ENCODE measurements at places on chromosomes 16 and 17.

GRCh38 chr17:57468932-57469775 is 212.8 kb downstream of the MSI2 start:
- no peak for DNase-seq

- no peak for DNase-seq
Observed at GRCh38 chr16:76749780-76750375, 441.1 kb upstream of the MON1B start.

- no peak for DNase-seq
Observed at GRCh38 chr17:50841277-50841948, 6.0 kb downstream of the WFIKKN2 start.

DNA sequence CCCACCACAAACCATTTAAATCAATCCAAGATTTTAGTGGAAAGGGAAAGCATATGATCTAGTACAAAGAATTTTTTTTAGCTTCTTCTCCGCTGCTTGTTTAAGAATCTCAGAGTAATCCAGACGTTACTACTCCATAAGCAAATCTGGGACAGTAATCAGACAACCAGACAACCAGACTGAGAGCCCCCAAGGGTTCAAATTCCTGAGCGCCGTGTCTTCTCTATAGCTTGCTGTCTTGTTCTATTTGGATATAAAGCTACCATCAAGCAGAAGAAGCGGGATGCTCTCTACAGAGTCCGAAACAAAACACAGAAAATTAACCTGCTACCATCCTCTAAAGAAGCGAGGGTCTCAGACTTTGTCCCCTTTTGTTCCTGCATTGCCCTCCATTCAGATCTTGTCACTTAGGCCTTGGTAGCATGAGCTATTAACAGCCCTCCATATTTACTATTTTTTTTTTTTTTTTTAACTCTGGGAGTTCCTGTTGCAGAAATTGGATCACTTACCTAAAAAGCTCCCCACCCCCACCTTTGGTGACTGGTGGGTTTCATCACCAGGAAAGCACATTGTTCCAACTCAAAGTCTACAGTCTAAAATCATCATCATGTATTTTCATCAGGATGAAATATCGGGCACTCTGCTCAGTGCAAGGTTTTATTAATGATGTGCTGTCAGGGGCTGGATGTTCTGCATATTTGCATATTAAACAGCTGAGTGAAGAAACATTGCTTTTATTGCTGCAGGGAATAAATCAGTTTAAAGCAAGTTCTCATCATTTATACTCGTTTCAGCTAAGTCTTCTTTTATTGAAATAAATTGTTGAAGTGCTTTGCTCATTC is 576.7 kb downstream of the WWOX start:
- DNase-seq: no peak

GRCh38 chr17:49447628-49448302 is 33.1 kb upstream of the PHB1 start:
- no peak for DNase-seq

DNA sequence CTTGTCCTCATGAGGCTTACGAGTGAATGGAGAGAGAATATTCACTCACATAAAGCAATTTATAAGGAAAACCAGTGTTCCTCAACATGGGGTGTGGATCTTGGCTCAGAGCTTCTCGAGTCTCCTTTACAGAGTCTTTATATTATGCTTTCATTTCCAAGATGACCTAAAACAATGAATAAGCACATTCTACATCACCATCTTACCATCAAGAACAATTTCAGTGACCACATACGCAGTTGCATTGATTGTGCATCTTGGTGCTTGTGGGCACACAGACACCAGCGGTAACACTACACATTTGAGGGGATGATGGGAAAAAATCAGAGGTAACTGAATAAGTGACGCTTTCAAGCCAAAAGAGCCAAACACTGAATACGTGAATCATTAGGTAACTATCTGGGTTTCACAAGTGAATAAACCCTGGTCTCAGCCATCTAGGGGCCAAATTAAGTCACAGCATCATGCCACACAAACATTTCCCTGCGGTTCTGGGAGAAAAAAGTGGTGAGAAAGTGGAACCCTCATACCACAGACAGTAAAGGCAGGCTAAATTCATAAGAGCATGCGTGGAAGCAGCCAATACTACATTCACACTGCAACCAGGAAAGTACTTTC is 9.4 kb downstream of the CWC25 start:
- no peak for DNase-seq

DNA sequence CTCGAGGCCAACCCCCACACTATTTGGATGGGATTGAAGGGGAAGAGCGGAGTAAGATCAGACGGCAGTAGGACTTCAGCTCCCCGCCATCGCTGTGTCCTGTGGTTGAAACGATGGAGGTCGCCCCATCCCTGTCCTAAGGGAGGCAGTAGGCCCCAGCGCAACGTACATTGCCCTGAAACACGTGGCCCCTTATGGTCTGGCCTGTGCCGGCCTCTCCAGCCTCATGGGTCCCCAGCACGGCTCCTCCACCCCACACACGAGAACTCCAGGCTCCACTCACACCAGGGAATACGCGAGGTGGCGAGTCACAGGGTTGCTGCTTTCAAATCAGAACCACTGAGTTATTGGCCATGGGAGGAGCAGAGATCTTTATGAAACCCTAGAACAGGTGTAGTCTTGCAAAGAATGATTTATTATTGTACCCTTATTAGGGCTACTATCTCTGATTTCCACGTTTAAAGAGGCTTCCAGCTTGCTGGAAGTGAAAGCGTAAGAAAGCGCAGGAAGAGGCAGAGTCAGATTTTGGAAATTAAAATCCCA is 669 bp upstream of the DCTPP1 start:
- no peak for DNase-seq

DNA sequence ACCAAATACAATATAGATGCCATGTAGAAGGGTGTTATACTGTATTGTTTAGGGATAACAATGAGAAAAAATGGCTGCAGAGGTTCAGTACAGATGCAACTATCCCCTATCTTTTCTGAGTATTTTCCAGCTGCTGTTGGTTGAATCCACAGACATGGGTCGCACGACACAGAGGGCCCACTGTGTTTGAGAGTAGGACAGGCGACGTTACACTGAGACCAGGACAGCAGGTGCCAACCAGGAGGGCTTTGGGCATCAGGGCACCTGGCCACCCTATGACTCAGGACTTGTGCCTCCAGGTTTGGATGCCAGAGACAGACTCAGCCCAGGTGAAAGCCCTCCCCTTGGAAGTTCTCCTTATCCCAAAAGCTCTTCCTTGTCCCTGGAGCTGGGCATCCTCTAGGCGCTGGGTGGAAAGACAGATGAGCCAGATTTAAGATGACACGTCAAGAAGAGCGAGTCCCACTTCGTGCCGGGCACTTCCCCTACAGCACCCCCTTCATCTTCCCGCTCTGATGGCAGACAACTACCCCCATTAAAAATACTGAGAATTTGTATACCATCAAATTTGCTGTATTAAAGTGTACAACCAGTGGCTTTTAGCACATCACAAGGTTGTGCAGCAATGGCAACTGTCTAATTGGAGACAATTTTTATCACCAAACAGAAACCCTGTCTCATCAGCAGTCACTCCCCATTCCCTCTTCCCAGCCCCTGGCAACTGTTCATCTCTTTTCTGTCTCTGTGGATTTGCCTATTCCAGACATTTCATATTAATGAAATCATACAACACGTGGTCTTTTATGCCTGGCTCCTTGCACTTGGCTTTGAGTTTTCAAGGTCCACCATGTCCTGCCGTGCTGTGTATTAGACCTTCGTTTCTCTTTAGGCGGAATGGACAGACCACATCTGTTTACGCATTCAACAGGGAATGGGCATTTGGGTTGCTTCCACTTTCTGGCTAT is 30.6 kb downstream of the TNFRSF13B start:
- no peak for DNase-seq

GRCh38 chr17:36124879-36125824 is 21.5 kb downstream of the CCL4 start:
- DNase-seq: no peak

GRCh38 chr17:44312396-44313104 is 4.1 kb downstream of the RUNDC3A start:
- DNase-seq: no peak

- DNase-seq: no peak
Observed at GRCh38 chr17:63222655-63223054, 223.5 kb downstream of the CYB561 start.

DNA sequence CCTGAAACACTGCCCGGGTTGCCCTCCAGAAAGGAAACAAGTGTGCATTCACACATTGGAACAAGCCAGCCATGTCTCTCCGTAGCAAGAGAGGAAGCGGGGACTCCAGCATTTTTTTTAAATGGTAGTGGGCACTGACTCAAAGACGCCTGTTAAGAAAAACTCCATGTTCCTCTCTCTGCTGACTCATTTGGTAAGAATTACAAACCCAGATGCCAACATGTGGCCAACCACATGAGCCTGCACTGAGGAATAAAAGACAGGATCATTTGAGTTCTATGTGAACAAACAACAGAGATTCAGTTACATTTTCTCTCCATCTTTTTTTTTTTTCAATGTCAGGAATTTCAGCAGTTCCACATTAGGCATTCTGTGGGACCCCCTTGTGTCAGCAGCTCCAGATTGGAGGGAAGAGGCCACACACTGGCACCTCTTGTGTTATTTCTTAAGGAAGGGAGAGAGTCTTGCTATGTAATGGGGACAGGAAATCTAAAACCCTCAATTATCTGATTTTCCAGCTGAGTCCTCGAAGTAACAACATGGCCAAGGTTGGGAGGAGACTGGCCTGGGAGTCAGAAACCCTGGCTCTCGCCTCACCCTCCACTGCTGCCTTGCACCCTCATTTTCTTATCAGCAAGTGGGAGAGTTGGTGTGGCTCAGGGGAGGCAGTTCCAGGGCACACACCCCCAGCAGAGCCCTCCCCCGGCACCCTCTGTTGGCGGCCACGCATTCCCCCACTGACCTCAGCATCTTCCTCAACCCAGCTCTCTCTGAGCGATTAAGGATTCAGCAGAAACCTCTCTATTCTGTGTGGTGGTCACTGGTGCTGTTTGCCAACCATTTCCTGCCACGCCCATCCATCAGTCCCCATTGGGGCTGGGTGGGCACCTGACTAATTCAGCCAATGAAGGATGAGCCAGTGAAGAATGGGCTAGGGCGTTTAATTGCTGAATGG is 173.0 kb downstream of the FOXL1 start:
- DNase-seq: no peak

- no peak for DNase-seq
Observed at GRCh38 chr16:86517033-86517432, 6.7 kb downstream of the FOXF1 start.

DNA sequence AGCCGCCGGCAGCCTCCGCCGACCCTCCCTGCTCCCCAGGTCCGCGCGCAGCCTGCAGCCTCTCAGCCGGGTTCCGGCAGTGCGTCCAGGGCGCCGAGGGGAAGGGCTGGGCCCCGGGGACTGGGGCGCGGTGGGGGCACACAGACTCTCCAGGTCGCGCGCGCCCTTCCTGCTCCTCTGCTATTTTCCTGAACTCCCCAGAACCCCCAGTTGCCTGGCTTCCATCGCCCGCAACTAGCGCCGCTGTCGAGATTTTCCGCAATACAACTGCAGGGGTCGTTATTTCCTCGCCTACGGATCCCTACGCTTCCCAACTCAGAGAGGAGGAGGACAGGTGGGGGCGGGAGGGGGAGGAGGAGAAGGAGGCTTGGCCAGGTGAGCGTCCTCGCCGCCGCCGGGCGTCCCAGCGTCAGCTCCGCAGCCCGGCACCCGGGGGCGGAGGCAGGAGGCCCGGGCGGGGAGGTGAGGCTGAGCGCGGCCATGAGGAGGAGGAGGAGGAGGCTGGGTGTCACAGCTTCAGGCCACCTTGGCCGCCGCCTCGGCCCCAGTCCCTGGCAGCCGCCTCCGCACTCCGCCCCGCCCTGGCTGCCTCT is at the start of gene CA10:
CA10 (minus strand) TSS at position 265 of the 593 bp plus-strand sequence.
- DNase-seq: no peak

- no peak for DNase-seq
Observed at GRCh38 chr17:72467841-72468653, 347.2 kb downstream of the SOX9 start.

All from omental fat pad (tissue), 4 donors.